Left kidney (tissue), 8 donors: ENCODE measurements at places on chromosomes 13 and 19. TPM values are rescaled to one million over a fixed set of nuclear protein-coding genes. Genes with fewer than 3 reads are reported as not detected.

DNA sequence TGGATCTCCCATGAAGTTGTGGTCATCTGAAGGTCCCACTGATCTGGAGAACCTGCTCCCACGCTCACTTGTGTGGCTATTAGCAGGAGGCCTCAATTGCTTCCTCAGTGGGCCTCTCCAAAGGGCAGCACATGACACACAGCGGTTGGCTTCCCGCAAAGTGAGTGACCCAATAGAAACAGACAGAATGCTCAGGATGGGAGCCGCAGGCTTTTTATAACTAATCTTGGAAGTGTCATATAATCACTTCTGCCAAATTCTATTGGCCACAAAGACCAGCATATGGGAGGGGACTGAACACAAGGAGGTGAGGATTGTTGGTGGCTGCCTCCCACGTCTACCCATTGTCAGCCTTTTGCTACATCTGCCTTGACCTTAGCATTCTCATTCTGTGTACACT is 22.1 kb upstream of the EHD2 start:
- DNase-seq: no peak

DNA sequence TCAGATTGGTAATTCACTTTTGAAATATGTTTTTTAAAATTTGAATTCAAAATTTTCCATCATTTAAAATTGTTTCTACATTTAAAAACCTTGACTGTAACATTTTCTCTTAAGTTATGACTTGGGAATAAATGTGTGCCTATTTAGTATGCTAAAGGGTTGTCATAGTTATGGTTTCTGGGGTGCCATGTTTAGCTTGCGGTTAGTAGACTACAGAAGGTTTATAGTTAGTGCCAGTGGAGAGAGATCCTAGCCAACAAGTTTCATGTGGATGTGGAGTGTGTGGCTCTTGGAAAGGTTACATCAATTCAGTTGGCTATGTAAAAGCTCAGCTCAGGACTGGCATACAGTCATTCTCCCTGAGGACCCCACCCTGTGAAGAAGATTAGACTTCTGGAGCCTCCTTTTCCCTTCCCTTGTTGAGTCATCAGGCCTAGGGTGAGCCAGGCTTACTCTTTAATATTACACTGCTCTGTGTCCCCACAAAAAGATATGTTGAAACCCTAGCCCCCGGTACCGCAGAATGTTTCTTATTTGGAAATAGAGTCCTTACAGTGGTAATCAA is 20.4 kb downstream of the LMO7 start:
- DNase-seq: no peak

- DNase-seq: peak; percentile 11
These were observed 74.5 kb downstream of the NBEA start for GRCh38 chr13:35016362-35017112.

N4BP2L1 gene
- polyA plus RNA-seq: 29.9 TPM

- DNase-seq: no peak
These were observed 87.1 kb upstream of the MCF2L start for GRCh38 chr13:112881656-112882554.

GRCh38 chr13:20359335-20359734 is 127.2 kb upstream of the GJB6 start:
- no peak for DNase-seq

- DNase-seq: no peak
These were observed 7.0 kb downstream of the POU4F1 start for GRCh38 chr13:78596399-78596735.

DNA sequence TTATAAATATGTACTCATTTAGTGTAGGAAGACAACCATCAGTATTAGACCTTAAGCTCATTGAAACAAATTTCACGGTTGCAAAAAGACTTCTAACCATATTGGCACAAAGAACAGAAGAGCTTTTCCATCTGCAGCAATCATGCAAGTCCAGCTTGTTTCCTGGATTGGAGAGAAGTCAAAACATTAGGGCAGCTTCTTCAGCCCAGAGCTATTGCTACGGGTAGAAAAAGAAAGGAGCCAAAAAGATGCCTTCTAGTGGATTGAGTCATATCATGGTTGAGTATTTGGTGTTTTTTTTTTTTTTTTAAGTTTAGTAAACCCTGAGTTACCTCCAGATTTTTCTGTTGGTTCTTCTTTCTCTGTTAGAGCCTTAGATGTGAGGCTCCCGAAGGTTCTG is 99.8 kb downstream of the WDFY2 start:
- no peak for DNase-seq
